T-helper 17 cell (primary cell): ENCODE measurements at places on chromosomes 12 and 14.

DNA sequence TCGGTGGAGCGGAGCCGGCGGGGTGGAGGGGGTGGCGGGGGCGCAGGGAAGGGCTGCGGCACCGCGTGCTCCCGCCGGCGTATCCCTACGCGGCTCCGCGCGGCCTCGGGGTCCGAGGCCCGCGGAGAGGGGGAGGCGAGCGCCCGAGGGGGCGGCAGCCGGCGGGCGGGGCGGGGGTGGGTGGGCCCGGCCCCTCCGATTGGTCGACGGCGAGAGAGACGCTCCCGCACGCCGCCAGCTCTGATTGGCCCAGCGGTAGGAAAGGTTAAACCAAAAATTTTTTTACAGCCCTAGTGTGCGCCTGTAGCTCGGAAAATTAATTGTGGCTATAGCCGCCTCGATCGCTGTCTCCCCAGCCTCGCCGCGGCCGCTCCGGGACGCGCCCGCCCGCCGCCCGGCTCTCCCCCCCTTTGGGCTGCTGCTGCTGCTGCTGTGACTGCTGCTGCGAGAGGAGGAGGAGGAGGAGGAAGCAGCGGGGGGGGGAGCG is at the start of gene FOXG1:
FOXG1 (plus strand) TSS at position 319 of the 487 bp plus-strand sequence. CDS start 493 bp downstream, outside the sequence.
- H3K4me1 ChIP-seq: peaks cover 5% of the 10 kb centered on the region
- H3K36me3 ChIP-seq: peaks cover 7% of the 10 kb centered on the region
- H3K27ac ChIP-seq: no peak within 1 kb of the TSS
- H3K27me3 ChIP-seq: peaks cover 42% of the 10 kb centered on the region

DNA sequence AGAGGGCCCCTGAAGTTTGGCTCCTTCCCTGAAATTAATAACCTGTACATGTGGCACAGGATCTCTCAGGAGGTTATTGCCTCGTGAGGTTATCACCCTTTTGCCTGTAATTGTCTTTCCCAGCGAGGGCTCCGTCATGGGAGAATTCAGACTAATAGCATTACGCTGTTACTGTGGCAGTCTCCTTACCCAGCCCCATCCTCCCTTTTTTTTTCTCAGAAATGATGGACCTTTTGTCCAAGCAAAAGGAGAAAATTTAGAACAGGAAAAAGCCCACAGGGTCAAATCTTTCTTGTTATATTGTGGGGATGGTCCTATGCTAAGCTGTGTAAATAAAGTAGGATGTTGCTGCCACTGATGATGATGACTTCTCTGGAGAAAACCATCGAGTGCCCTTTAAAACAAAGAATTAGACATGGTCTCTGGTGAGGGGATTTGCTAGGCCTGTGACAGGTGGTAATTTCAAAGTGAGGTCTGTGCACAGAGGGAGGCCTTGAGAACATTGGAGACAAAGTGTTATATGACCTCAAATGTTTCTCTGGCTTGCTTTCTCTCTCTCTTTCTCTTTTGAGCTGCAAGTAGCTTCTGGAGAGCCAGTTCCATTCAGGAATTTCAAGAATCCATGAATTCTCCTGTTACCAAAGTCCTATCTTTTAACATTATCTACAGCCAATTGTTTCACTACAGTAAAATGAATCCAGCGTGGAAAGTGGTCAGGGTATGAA is 357.2 kb downstream of the BMP4 start:
- no peaks in the 10 kb centered on the region for H3K27me3 ChIP-seq
- DNase-seq: no peak
- no peak overlapping the region for H3K4me3 ChIP-seq
- H3K4me1 ChIP-seq: no peaks in the 10 kb centered on the region

DNA sequence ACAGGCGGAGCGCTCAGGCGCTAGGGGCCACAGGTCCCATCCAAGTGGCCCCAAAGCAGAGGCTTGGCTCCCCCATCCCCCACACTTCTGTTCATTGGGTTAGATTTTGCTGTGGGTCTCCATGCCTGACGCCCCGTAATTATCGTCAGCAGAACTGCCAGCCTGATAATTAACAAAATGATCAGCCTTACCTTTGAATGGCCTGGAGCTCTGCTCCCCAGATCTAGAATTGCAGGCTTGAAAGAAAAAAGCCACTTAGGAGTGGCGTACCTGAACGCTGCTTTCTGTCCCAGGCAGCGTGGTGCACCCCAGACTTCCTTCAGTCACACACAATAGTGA is 28.7 kb upstream of the LRP1-AS start:
- no peak for DNase-seq
- no peak overlapping the region for H3K4me3 ChIP-seq
- H3K4me1 ChIP-seq: peaks cover 3% of the 10 kb centered on the region
- no peak overlapping the region for H3K27ac ChIP-seq
- peaks cover 2% of the 10 kb centered on the region for H3K36me3 ChIP-seq
- peaks cover 9% of the 10 kb centered on the region for H3K27me3 ChIP-seq

DNA sequence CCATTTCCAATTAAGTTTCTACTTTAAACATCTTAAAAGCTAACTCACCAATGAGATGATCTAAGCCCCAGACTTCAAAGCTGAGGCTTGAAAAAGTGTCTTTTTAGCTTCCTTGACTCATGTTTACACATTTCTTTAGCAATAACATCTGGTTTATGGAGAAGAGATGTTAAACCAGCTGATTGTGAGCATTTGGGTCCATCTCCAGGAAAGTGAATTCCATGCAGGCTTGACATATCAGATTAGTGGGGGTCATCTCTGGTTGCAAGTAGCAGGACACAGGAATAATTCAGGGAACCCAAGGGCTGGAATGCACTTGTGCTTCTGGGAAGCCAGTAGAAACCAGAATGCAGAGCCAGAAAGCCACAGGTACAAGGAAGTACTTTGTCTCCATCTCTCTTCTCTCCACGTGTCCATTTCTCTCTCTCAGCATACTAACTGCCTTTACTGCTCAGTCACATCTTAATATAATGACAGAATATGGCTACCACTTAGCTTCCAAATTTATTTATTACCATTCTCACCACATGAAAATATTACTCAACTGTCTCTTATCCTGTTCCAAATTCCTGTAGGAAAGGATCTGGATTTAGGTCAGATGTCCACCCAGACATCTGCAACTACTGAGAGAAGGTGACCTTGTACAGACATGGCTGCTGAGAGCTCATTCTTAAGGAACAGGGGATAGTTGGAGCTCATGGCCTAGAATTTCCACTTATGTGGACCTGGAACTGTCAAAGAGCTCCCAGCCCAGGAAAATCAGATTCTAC is 104.4 kb downstream of the SCN8A start:
- no peak for DNase-seq
- no peak overlapping the region for H3K4me3 ChIP-seq
- peaks cover 29% of the 10 kb centered on the region for H3K27me3 ChIP-seq
- H3K36me3 ChIP-seq: peaks cover 2% of the 10 kb centered on the region

- no peak overlapping the region for H3K4me3 ChIP-seq
- no peak for DNase-seq
- H3K36me3 ChIP-seq: no peaks in the 10 kb centered on the region
- H3K27ac ChIP-seq: no peak overlapping the region
- H3K27me3 ChIP-seq: peaks cover 16% of the 10 kb centered on the region
Observed at GRCh38 chr14:24965934-24966578, 83.9 kb downstream of the STXBP6 start.

DNA sequence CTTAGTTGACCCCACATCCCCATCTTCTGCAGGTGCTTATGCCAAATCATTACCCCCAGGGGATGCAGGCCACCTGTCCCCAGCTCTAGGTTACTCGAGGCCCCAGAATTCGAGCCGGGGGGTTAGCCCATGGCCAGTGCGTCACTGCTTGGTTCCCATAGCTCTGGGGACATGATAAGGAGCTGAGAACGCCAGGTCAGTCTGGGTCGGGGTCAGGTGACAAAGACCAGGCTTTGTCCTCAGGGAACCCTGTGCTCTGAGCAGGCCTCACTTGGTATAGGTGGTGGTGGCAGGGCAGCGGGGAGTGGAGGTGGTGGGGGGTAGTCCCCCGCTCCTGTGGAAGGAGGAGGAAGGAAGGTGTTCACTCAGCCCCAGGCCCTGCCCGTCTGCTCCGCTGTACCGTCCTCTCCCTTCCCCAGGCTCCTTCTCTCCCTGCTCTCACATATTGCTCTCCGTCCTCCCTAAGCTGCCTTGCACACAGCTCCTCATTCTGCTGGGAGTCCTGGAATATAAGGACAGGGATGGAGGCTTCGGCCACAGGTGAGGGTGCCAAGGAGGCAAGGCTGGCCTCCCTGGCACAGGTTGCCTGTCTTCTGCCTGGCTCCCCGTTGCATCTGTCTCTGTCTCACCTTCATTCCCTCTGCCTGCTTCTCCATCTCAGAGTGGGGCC is 2.0 kb upstream of the MYH6 start:
- H3K27me3 ChIP-seq: peaks cover 78% of the 10 kb centered on the region
- no peak for DNase-seq
- H3K4me3 ChIP-seq: no peak overlapping the region
- H3K4me1 ChIP-seq: peaks cover 14% of the 10 kb centered on the region

- H3K4me1 ChIP-seq: peaks cover 14% of the 10 kb centered on the region
- DNase-seq: no peak
- no peaks in the 10 kb centered on the region for H3K27me3 ChIP-seq
- peak overlapping the region; percentile 96 for H3K4me3 ChIP-seq
- H3K27ac ChIP-seq: peak overlapping the region; percentile 91
Observed at GRCh38 chr12:131711551-131712205, 788 bp downstream of the SFSWAP start.

GRCh38 chr14:92613008-92613658 is 99.6 kb downstream of the RIN3 start:
- H3K4me3 ChIP-seq: no peak overlapping the region
- H3K27me3 ChIP-seq: no peaks in the 10 kb centered on the region
- H3K4me1 ChIP-seq: peaks cover 45% of the 10 kb centered on the region
- H3K36me3 ChIP-seq: no peaks in the 10 kb centered on the region
- DNase-seq: peak; percentile 24

DNA sequence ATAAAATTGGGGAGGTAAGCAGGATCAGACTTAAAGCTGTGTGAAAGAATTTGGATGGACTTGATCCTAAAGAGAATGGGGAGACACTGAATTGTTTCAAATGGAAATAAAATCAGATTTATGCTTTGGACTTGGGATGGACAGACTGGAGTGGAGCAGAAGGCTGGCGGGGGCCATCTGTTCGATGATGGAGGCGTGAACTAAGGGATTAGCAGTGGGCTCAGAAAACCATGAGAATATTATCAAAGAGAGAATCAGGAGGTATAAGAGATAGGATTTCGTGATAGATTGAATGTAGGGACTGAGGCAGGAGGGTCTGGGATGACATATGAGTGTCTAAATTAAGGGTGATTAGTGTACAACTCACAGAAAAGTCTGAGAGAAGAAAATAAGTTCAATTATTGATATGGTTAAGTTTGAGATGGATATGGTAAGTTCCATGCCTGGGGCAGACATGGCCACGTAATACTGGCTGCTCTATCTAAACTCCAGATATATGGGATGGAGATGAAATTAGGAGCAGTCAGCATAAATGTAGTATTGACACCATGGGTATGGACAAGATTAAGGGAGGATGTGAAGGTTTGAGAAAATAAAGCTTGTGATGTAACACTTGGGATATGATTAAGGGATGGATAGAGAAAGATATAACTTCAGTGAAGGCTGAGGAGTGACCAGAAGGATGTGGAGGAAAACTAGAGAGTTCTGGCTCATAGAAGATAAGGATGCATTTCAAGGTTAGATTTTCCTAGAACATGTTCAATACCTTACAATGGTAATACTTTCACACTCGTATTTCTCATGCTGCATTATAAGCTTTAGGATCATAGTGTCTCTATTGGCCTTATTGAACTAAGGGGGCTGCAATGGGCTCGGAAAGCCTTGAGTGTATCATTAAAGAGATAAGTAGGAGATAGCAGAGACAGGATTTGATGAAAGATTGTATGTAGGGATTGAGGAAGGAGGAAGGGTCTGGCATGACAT is 1.0 kb upstream of the TSSK4 start:
- no peak overlapping the region for H3K4me3 ChIP-seq
- peaks cover 14% of the 10 kb centered on the region for H3K36me3 ChIP-seq
- H3K27ac ChIP-seq: peak overlapping the region; percentile 85
- H3K27me3 ChIP-seq: no peaks in the 10 kb centered on the region
- DNase-seq: no peak

DNA sequence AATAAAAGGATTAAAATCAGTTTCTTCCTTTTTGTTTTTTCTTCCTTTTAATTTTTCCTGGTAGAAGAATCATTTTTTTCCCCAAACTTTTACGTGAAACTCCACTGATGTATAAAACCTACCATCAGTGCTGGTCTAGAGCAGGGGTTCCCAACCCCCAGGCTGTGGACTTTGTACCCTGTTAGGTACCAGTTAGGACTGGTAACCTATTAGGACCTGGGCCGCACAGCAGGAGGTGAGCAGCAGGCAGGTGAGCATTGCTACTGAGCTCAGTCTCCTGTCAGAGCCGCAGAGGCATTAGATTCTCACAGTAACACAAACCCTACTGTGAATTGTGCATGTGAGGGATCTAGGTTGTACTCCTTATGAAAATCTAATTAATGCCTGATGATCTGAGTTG is 10.1 kb downstream of the SMCO2 start:
- no peaks in the 10 kb centered on the region for H3K36me3 ChIP-seq
- H3K27ac ChIP-seq: no peak overlapping the region
- H3K4me3 ChIP-seq: no peak overlapping the region

DNA sequence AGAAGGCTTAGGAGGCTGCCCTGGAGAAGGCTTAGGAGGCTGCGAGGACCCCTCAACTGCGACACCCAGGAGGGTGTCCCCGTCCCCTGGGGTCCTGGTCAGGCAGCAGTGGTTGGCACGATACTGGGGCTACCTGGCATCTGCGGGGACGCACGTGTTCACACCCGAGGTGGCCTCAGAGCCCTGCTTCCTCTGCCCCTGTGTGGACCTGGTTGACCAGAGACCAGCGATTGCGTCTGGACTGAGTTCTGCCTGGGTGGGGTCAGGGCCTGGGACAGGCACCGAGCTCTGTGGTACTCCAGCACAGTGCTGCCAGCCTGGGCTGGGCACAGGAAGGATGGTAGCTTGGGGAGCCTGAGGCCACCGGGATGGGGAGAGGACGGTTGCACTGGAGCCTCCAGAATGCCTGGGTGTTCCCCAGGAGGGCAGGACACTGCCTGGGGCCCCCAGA is 735 bp downstream of the ASPG start:
- DNase-seq: no peak
- H3K4me1 ChIP-seq: no peaks in the 10 kb centered on the region
- H3K27me3 ChIP-seq: peaks cover 26% of the 10 kb centered on the region
- no peak overlapping the region for H3K4me3 ChIP-seq

GRCh38 chr12:59937148-59937547 is 341.3 kb downstream of the SLC16A7 start:
- H3K36me3 ChIP-seq: no peaks in the 10 kb centered on the region

GRCh38 chr14:40870252-40870651 is 736.4 kb upstream of the LRFN5 start:
- H3K27ac ChIP-seq: no peak overlapping the region
- no peak overlapping the region for H3K4me3 ChIP-seq
- DNase-seq: no peak
- no peaks in the 10 kb centered on the region for H3K4me1 ChIP-seq
- H3K27me3 ChIP-seq: no peaks in the 10 kb centered on the region

DNA sequence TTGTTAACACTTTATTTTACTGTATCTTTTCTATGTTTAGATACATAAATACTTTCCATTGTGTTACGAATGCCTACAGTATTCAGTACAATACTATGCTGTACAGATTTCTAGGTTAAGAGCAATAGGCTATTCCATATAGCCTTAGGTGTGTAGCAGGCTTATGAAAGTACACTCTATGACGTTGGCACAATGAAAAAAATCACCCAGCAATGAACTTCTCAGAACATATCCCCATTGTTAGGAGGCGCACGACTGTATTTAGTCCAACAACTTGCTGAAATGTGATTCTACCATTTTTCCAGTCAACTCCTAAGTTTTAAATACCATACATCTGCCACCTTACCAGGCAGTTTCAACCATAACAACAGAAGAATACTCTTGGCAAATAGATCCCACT is 1.8 kb downstream of the PARP11 start:
- no peaks in the 10 kb centered on the region for H3K36me3 ChIP-seq
- no peak for DNase-seq
- H3K27me3 ChIP-seq: no peaks in the 10 kb centered on the region
- H3K4me1 ChIP-seq: peaks cover 39% of the 10 kb centered on the region
- H3K4me3 ChIP-seq: peak overlapping the region; percentile 98
- peak overlapping the region; percentile 99 for H3K27ac ChIP-seq
